ENCODE measurements at places on chromosomes 6 and 20.

- DNase-seq = no peak
These were observed 22.3 kb upstream of the LAMP5 start for GRCh38 chr20:9492067-9492466.

DNA sequence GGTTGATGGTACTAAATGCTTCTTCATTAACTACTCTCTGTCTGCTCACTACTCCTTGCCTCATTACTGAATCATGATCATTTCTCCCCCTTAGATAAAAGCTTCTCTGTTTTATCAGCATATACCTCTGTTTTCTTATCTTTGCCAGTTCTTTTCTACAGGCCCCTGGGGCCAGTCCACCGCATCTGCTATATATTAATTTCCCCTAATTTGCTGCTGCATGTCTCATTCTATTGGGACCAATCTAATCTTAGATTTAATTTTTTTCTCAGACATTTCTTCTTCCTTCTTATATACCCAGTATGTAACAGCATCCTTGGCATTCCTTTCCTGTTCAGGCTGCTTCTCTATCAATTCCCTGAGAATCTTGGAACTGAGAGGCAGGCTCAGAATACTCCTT is 51.2 kb downstream of the GRIK2 start:
- DNase-seq = no peak

GRCh38 chr6:7050872-7051779 is 56.6 kb upstream of the RREB1 start:
- no peak for DNase-seq

- no peak for DNase-seq
These were observed 88.3 kb downstream of the DTNBP1 start for GRCh38 chr6:15574486-15574885.

DNA sequence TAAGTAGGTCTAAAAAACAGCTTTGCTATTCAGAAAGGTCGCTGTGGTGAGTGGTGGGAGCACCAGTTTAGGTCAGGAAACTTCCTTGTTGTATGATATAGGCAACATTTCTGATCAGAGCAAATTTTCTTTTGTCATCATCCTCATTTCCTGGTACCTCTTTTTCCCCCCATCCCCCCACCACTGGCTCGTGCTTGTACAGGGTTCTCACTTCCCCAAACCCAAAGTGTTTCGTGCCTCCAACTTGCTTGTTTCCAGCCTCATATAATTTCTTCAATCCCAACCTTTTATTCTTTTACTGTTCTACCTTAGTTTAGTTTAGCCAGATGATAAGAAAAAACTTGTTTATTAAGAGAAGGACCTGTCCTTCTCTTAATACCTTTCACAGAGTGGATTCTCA is 209.4 kb upstream of the JAG1 start:
- DNase-seq = no peak

DNA sequence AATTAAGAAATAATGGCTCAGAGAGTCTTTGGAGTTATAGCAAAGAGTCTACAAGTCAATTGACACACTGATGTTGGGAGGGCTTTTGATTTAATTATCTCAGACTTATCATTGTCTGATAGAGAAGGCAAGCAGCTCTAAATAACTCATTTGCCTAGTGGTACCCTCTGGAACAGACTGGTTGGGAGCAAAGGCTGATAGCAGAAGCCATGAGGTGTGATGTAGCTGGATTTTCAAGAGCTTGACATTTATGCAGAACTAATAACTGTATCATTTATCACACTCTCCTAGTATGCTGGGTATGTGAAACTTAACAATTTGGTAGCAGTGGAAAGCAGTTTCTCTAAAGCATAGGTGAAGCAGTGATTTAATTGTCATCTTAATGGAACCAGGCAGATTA is 380.6 kb downstream of the TENT5A start:
- no peak for DNase-seq

GRCh38 chr6:159252955-159253508 is 83.8 kb downstream of the FNDC1 start:
- DNase-seq = peak; percentile 73

DNA sequence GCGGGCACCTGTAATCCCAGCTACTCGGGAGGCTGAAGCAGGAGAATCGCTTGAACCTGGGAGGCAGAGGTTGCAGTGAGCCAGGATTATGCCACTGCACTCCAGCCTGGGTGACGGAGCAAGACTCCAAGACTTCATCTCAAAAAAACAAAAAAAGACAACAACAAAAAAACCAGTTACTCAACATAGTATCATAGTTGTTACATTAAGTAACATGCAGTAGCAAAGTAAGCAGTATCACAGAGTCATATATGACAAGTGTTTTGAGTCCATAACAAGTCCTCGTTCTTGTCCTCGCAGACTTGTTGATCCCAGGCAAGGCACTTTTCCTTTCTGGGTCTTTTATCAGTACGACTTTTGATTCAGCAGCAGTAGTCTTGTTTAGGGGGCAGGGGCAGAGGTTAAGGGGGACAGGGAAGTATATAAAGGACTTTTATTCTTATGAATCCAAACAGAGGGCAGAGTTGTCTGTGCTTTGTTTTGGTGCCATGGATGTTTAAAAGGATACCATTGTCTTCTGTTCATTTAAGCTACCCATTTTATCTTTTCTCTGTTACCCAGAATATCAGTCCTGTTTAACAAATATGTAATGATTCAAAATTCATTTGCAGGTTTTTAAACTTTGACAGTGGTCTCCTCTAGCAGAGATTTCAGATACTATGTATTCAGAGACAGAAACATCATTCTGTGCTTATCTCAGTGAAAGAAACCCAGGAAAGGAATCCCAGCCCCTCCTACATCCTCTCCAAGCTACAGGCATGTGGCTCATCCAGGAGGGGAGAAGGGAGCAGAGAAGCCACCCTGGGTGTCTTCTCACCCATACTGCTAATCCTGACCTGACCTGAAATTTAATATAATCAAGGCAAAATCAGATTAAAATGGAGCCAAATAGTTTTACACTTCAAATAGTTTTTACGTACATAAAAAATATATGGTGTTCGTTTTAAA is 137.9 kb upstream of the EDN1 start:
- DNase-seq = no peak

- DNase-seq = no peak
These were observed 245.4 kb upstream of the SPTLC3 start for GRCh38 chr20:12763406-12763805.

- no peak for DNase-seq
These were observed 15.2 kb upstream of the ROS1 start for GRCh38 chr6:117440706-117441525.

- no peak for DNase-seq
These were observed 85.5 kb downstream of the KHDC1L start for GRCh38 chr6:73139681-73140383.

DNA sequence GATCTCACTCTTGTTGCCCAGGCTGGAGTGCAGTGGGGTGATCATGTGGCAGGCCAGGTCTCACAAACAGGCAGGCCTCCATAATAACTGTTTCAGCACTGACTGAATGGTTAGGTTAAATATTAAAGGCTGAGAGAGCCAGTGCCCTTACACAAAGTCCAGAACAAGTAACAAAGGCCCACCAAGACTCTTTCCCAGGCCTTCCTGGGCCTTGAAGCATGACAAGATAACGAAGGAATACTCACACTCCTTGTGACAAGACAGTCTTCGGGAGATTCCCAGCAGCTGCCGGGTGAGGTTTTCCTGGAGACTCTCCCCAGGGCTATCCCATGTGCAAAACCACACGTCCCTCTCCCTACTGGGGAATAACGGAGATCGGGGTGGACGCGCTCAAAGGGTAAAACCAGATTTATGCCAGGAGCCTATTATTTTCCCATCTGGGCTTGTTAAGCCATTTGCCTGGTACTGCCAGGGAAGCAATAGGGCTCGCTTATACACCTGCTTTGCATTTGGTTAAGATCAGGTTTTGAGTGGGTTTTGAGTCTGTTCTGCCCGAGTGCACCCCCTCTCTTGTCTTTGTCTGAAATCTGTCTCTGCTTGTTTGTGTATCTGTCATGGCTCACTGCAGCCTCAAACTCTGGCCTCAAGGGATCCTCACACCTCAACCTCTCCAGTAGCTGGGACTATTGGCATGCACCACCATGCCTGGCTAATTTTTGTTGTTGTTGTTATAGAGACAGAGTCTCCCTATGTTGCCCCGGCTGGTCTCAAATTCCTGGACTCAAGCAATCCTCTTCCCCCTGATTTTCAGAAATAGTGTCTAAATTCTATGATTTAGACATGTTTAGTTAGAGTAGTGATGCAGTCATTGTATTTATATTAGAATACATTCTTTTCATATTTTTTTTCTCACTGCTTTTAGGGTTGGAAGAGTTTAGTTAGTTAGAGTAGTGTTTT is 1.4 kb upstream of the ENPP3 start:
- no peak for DNase-seq

DNA sequence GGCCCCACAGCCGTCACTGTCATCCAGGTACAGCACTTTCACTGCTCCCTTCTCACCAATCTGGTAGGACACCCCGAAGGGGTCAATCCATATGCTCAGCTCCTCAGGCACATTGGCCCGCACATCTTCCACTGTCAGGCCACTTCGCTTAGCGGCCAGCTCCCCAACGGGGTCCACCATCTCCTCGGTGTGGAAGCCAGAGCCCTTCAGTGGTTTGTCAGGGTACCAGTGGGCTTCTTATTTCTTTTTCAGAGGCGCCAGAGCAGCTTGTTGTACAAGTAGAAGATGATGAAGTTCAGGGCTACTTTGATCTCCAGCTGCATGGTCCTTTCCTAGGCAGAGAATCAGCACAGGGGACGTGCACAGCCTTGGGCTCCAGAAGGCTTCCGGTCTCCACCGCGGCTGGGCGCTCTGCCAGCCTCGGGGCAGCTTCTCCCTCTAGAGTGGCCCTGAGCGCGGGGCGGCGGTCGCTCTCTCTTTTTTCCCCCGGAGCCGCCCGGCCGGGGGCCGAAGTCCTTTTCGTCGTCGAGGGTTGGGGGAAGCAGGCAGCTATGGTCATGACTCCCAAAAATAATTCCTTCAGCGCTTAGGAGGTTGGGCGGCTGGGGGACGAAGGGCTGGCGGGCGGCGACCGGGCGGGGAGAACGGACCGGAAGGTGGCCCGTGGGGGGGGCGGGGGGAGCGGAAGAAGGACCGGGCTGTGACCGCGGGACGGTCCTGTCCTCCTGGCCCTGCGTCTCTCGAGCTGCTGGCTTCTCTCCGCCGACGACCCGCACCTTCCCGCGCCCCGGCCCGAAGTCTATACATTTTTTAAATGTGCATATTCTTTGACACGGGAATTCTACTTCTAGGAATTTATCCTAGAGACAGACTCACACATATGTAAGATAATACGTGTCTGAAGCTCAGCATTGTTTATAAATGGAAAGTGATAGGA is 6.5 kb upstream of the ZSCAN9 start:
- peak; percentile 60 for DNase-seq

DNA sequence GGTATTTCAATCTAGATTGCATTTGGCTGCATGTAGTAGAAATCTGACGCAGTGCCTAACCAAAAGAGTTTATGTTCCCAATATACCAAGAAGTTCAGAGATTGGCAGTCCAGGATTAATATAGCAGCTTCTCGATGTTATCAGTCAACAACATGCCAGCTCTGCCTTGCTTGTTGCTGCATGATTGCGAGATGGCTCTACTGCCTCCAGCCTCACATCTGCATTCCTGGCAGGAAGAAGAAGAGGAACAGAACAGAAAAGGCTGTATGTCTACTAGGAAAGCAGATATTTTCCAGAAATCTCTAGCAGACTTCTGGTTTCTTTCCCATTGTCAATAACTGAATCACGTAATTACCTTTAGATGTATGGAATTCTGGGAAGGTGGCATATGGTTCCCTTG is 60.8 kb downstream of the SLC35D3 start:
- no peak for DNase-seq

DNA sequence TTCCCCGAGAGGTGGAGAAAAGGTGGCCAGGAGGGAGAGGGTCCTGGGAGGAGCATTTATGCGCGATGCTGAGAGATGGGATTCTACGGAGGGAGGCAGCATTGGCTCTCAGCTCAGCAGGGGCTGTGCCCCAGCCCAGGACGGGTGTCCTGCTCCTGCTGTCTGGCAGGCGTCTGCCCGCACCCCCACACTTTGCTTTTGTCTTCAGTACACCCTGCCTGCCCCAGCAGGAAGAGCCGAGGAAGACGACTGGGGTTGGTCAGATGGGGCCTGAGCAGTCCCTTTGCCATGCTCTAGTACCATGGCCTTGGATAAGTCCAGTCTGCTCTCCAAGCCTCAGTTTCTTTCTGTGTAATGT is 68.5 kb downstream of the TCP11 start:
- DNase-seq = no peak

DNA sequence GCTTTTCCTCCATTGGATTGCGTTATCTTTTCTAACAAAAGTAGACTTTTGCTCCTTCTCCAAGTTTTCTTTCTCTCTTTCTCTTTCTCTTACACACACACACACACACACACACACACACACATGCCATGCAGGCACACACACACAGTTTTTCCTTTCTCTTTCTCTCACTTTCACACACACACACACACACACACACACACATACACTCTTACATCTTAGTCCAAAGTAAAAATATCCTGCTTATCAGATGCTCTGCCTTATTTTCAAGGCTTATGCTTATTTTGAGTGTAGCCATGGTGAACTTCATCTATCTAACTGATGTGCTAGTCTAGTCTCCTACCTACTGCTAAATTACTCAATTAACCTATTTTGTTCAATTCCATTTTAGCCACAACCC is 34.4 kb upstream of the RAB23 start:
- no peak for DNase-seq
